ENCODE measurements at places on chromosomes 3 and 15. TPM values are rescaled to one million over a fixed set of nuclear protein-coding genes. Genes with fewer than 3 reads are reported as not detected.

GRCh38 chr15:68638953-68639515, 60.2 kb downstream of the CORO2B start:
- H3K4me1 ChIP-seq = no peaks in the 10 kb centered on the region
- H3K4me3 ChIP-seq = no peak overlapping the region
- DNase-seq = no peak
- no peaks in the 10 kb centered on the region for H3K27me3 ChIP-seq
- H3K27ac ChIP-seq = no peak overlapping the region

The FGF12 gene
- 0.11 TPM for polyA plus RNA-seq

The KBTBD13 gene
- not detected for polyA plus RNA-seq

The CNTN3 gene
- 0.78 TPM for polyA plus RNA-seq

- no peaks in the 10 kb centered on the region for H3K27me3 ChIP-seq
- no peak overlapping the region for H3K4me3 ChIP-seq
- H3K27ac ChIP-seq = no peak overlapping the region
These were observed 161.4 kb downstream of the WNT7A start for GRCh38 chr3:13718436-13718835.
